ENCODE measurements at places on chromosomes 16 and 17.

DNA sequence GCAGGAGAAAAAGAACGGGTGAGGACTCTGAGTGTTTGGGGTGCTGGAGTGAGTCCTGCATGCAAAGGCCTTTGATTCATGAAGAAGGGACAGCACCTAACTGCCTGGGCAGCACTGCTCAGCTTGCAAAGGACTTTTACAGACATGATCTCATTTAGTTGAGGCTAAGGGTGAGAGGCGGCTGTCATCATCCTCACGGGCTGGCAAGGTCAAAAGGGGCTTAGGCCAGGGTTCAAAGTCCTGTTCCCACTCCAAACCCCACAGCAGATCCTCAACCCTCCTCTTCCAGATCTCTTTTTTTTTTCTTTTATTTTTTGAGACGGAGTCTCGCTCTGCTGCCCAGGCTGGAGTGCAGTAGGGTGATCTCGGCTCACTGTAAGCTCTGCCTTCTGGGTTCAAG lies 4.8 kb downstream of the RHBDF2 start:
- DNase-seq, result no peak

- DNase-seq, result no peak
These were observed 57.9 kb downstream of the CMIP start for GRCh38 chr16:81502396-81503070.

DNA sequence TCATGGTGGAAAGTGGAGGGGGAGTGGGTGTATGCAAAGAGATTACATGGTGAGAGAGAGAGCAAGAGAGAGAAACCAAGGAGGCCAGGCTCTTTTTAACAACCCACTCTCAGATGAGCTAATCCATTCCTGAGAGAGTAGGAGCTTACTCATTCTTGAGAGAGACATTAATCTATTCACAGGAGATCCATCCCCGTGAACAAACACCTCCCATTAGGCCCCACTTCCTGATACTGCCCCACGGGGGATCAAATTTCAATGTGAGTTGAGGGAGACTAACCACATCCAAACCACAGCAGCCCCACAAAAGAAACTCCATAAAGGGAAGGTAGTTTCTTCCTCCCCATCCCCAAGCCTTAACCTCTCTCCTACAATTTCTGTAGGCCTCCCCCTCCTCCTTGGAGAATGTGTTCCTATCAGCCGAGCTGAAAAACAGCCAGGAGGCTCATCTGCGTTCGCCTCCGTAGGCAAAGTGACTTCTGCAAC lies 450.0 kb downstream of the NPIPA7 start:
- DNase-seq, result no peak

GRCh38 chr16:1141191-1141590 lies 11.7 kb upstream of the CACNA1H start:
- DNase-seq, result no peak

DNA sequence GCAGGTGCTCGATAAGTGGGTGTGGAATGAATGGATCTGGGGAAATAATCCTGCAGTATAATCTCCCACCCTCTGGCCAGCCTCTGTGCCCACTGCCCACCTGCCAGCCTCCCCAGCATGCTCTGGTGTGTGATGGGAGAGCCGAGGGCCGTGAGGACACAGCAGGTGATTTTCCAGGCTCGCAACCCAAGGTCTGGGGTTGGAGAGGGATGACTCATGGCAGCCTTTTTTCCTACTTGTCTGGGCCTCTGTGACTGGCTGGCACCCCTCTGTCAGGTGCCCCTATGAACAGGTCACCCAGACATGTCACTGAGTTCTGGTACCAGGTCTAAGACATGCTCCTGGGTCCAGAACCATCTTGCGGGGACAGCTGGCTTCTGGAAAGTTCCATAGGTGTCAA lies 385.7 kb upstream of the TNRC6C start:
- DNase-seq, result no peak

DNA sequence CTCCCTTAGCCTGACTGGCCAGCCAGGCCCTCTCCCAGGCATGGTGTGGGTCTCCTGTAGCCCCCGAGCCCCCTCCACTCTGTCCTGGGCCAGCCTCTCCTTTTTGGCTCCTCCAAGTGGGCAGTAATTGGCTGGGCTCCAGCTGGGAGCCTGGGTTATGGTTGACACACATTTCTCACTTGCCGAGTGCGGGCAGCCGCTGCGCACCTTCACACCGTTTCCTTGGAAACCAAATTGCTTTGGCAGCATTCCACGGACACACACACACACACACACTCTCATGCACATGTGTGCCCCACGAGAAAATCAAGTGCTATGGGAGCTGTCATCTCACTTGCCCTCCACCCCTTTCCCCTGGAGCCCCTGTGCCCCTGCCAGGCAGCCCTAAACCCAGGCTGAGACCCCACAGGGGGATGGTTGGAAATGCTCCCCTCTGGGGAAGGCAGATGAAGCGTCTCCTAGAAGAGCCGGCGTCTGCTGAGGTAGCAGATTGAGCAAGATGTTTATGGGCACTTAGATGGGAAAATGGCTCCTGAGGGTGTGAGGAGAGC lies 402.7 kb upstream of the TNRC6C start:
- no peak for DNase-seq

DNA sequence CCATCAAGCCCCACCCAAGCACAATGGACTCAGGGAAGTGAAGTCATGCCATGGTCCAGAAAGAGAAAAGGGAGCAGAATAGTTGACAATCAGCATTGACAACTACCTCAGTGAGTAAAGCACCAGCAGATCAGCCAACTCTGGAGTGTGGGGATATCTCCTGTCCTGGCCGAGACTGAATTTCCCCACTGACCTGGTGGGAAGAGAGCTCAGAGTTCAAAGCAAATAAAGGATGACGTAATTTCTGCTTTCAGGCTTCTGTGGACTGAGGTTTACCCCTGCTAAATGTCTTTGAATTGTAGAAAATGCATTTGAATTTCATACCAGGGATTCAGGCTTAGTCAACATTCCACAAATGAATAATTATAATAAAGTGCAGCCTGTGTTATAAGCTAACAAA lies 152.9 kb downstream of the CBLN1 start:
- no peak for DNase-seq

- DNase-seq, result no peak
These were observed 230.1 kb upstream of the CCL2 start for GRCh38 chr17:34024806-34025551.

DNA sequence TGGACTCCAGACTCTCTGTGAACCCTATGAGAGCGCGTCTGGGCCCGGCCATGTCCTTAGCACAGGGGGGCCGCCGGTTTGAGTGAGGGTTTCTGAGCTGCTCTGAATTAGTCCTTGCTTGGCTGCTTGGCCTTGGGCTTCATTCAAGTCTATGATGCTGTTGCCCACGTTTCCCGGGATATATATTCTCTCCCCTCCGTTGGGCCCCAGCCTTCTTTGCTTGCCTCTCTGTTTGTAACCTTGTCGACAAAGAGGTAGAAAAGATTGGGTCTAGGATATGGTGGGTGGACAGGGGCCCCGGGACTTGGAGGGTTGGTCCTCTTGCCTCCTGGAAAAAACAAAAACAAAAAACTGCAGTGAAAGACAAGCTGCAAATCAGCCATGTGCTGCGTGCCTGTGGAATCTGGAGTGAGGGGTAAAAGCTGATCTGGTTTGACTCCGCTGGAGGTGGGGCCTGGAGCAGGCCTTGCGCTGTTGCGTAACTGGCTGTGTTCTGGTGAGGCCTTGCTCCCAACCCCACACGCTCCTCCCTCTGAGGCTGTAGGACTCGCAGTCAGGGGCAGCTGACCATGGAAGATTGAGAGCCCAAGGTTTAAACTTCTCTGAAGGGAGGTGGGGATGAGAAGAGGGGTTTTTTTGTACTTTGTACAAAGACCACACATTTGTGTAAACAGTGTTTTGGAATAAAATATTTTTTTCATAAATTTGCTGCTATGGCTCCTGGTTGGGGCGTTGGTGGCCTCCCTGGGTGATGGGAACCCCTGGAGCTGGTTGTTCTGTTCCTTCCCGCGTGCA lies 23.1 kb downstream of the STAT5A start:
- no peak for DNase-seq

- DNase-seq, result no peak
These were observed 6.9 kb upstream of the SLC7A6 start for GRCh38 chr16:68257251-68257905.
